ENCODE measurements at places on chromosomes 3 and 15.

GRCh38 chr3:194575484-194576210 is 57.6 kb downstream of the TMEM44 start:
- no peak for DNase-seq

GRCh38 chr15:96701443-96701842 is 370.9 kb downstream of the NR2F2 start:
- no peak for DNase-seq

DNA sequence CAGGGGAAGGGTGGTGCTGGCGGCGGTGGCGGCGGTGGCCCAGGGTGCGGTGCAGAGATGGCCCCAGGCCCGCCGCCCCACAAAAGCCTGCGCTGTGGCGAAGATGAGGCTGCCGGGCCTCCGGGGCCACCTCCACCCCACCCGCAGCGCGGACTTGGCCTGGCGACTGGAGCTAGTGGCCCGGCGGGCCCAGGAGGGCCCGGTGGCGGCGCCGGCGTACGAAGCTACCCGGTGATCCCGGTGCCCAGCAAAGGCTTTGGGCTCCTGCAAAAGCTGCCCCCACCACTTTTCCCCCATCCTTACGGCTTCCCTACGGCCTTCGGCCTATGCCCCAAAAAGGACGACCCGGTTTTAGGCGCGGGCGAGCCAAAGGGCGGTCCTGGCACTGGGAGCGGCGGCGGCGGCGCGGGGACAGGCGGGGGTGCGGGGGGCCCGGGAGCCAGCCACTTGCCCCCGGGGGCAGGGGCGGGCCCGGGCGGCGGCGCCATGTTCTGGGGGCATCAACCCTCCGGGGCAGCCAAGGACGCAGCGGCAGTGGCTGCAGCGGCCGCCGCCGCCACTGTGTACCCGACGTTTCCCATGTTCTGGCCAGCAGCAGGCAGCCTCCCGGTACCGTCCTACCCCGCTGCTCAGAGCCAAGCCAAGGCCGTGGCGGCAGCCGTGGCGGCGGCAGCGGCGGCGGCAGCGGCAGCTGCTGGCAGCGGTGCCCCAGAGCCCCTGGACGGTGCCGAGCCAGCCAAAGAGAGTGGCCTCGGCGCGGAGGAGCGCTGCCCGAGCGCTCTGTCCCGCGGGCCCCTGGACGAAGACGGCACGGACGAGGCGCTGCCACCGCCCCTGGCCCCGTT is 1.6 kb downstream of the SKOR1 start:
- no peak for DNase-seq

DNA sequence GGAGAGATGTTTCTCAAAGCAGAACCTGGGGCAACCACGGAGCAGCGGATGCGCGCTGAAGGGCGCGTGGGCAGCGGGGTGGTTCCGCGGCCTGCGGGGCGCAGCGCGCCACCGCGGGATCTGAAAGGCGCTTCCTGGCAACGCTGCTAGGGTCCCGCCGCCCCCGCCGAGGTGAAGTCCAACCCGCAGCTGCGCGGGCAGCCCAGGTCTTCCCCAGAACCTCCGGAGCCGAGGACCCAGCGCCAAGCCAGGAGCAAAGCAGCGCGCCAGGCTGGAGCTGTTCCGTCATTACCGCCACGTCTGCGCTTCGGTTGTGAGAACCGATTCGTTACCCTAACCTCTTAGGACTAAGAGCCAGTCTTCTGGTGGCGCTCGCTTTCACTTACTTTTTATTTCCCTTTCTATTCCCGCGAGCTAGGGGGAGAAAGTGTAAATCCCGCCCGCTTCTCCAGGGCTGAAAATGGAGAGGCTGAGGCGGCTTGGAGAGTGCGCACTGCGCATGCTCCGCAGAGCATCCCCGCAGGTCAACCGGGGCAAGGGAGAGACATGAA is 3.2 kb upstream of the GABRG3 start:
- no peak for DNase-seq

DNA sequence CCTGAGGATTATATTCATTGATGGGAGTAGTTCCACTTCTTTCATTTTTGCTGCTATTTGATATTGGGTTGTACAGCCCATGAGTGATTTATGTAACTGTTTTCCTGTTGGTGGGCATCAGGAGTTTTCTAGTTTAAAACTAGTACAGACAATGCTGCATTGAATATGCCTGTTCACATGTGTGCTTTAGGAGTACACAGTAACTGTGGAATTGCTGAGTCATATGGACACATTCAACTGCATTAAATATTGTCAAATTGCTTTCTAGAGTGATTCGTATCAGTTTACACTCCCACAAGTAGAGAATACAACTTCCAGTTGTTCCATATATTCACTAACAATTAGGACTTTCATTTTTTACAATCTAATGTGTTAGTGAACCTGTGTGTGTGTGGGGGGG is 59.8 kb upstream of the THSD4 start:
- peak; percentile 45 for DNase-seq

- DNase-seq = no peak
These were observed 676.0 kb downstream of the GRM7 start for GRCh38 chr3:7536921-7537320.

All from dermis microvascular lymphatic vessel endothelial cell (primary cell).